Placental pericyte (primary cell): ENCODE measurements at places on chromosomes 4 and X. TPM values are rescaled to one million over a fixed set of nuclear protein-coding genes. Genes with fewer than 3 reads are reported as not detected.

The MAOB gene
- total RNA-seq, result under 0.01 TPM in 1 of 2 replicates, not detected in the other

The CYLC1 gene
- total RNA-seq, result not detected in 2 replicates

The FANCB gene
- 2.6 and 13.5 TPM in 2 replicates for total RNA-seq

The VEGFC gene
- 59.7 and 65.4 TPM in 2 replicates for total RNA-seq

The GLRA2 gene
- total RNA-seq, result not detected in 2 replicates
